Thymus (tissue), 14 donors: ENCODE measurements at places on chromosomes 1 and 21. TPM values are rescaled to one million over a fixed set of nuclear protein-coding genes. Genes with fewer than 3 reads are reported as not detected.

LCE1A gene
- polyA plus RNA-seq: 1.0 TPM

AJAP1 gene
- 0.16 TPM for polyA plus RNA-seq

CKS1B gene
- 32.8 TPM for polyA plus RNA-seq

GPA33 gene
- polyA plus RNA-seq: 3.5 TPM

AADACL4 gene
- 0.05 TPM for polyA plus RNA-seq

LCE2C gene
- polyA plus RNA-seq: 1.7 TPM

CENPF gene
- polyA plus RNA-seq: 8.0 TPM

LHX8 gene
- 0.02 TPM for polyA plus RNA-seq

PMVK gene
- 27.5 TPM for polyA plus RNA-seq

TSPAN2 gene
- 3.2 TPM for polyA plus RNA-seq

FCER1A gene
- polyA plus RNA-seq: 3.3 TPM

FAM151A gene
- 1.6 TPM for polyA plus RNA-seq

SCAF4 gene
- 17.3 TPM for polyA plus RNA-seq

NHLH2 gene
- polyA plus RNA-seq: 0.14 TPM

PRAMEF18 gene
- polyA plus RNA-seq: 0.07 TPM

IRF6 gene
- polyA plus RNA-seq: 39.9 TPM

HSD11B1 gene
- polyA plus RNA-seq: 0.55 TPM

GJA4 gene
- 10.0 TPM for polyA plus RNA-seq

HRNR gene
- 0.14 TPM for polyA plus RNA-seq

AMIGO1 gene
- 2.3 TPM for polyA plus RNA-seq

LCK gene
- polyA plus RNA-seq: 175 TPM

PLA2G2C gene
- 0.02 TPM for polyA plus RNA-seq

PCP4 gene
- polyA plus RNA-seq: 13.1 TPM

ADCY10 gene
- polyA plus RNA-seq: 0.30 TPM

AKR1A1 gene
- 130 TPM for polyA plus RNA-seq
